ENCODE measurements at places on chromosomes 16 and 17.

DNA sequence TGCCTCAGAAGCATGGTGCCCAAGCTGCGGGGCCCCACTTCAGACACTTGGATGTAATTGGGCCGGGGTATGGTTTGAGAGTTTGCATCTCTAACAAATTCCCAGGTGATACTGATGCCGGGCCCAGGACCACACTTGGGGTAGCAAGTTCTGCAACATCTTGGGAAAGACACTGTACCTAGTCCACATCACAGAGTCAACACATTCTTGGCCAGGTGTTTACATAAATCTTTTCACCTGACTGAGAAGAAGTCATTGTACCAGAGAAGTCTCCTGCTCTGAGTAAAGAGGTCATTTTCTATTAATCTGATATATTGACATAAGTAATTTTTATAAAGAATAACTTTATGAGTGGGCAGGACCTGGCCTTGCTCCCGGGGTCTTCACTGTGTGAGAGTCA is 27.5 kb downstream of the GPT2 start:
- DNase-seq = no peak

DNA sequence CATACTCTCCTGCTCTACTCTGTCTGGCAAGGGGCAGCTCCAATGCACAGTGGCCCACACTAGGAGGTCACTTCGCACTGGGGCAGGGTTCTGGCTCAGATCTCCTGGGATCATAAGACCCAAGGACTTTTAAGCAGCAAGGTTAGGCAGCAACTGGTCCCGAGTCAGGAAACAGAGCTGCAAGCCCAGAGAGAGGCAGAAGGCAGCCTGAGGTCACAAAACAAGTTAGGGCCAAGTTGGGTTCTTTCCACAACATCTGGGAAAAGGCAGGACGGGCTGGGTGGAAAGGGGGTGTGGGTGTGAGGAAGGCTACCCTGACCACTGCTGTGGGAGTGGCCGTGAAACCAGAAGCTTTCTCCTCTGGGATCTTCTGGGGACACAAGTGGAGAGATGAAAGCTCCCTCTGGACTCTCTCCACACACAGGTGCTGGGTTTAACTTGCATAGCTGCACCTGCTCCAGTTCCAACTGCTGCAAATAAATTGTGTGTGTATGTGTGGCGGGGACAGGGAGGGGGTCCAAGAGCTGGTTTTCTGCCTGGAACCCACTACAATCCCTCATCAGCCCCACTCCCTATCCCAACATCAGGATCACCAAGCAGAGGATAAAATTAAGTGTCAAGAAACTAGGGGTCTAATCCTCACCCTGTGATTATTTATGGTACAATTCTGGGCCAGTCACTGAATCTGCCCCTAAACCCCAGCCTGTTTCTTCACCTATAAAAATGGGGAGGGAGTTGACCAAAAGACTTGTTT is 8.0 kb upstream of the TSPOAP1 start:
- DNase-seq = no peak

DNA sequence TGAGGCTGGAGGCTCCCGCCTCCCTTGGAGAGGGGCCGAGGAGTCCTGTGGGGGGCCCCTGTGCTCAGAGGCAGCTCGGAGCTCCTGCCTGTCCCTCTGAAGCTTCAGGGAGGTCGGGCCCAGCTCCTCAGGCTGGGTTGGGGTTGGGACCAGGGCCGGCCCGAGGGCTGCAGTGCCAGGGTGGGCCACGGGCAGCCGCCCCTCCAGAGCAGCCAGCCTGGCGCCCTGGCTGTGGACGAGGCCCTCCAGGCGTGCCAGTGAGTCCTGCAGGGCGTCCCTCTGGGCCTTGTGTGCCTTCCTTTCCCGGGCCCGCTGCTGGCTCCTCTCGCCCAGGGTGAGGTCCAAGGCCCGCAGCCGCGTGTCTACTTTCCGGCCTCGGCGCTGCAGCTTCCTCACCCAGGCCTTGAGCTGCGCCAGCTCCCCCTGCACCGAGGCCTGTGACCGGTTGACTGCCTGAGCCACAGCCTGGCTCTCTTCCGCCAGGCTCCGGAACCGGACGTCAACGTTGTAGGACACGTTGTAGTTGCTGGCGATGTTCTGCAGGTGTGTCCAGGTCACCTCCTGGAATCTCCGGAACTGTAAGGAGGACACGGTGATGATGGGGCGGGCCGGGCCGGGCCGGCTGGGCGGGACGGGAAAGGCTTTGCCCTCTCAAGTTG is 1.2 kb downstream of the PTX4 start:
- no peak for DNase-seq

DNA sequence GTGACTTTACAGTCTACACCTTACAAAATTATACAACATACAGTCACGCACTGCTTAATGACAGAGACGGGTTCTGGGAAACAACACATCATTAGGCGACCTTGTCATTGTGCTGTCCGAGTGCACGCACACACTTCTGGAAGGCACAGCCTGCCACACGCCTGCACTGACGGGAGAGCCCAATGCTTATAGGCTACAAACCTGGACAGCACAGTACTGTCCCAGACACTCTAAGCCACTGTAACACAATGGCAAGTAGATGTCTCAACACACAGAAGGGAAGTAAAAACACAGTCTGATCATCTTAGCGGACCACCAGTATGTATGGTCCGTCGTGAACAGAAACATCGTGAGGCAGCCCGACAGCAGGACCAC is 29.8 kb downstream of the KLHDC4 start:
- DNase-seq = no peak

DNA sequence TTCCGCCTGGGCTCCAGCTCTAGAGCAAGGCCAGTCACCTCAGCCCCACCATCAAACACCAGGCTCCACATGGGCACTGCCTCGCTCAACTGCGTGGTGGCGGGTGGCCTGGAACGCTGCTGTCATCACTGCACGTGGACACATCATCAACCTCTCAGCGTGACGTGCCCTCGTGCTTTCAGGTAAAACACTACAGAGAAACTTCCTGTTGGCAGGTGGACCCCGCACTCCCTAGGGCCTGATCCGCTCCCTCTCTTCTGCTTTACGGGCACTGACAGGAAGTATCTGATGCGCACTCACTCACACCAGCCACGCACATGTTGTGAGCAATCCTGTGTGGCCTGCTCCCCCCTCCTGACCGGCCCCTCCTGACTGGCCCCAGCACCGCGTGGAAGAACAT is 87.4 kb downstream of the ANKRD11 start:
- DNase-seq = no peak

GRCh38 chr17:47800686-47801085 is 20.9 kb downstream of the OSBPL7 start:
- DNase-seq = no peak

DNA sequence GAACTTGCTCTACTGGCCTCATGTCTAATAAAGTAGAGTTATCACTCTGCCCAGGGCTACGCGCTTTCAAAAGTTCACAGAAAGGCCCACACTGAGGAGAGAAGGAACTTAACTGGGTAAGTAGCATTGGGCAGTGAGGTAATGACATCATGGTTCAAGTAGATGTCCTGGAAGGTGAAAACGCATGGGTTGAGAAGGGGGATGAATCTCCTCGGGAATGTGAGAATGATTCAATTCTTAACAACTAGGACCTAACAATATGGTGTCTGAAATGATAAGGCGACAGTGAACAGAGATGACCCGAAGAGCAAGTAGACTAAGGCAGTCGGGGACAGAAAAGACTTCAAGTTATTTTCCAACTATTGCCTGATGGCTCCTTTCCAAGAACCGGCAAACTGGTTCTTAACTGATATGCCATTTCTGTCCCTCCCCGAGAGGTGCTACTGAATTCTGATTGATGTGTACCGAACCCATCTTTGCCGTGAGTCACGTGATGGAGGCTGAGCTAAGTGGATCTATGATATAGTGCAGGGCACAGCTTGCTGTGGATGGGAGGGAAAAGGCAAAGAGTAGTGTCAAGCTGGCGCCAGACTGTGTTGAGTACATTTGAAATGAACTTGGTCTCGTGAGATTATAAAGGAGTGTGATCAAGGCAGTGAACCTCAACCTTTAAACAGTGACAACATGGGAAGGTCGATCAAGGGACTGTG is 44.1 kb downstream of the MARCHF10 start:
- no peak for DNase-seq

GRCh38 chr17:27463235-27463677 is 7.0 kb downstream of the KSR1 start:
- no peak for DNase-seq

DNA sequence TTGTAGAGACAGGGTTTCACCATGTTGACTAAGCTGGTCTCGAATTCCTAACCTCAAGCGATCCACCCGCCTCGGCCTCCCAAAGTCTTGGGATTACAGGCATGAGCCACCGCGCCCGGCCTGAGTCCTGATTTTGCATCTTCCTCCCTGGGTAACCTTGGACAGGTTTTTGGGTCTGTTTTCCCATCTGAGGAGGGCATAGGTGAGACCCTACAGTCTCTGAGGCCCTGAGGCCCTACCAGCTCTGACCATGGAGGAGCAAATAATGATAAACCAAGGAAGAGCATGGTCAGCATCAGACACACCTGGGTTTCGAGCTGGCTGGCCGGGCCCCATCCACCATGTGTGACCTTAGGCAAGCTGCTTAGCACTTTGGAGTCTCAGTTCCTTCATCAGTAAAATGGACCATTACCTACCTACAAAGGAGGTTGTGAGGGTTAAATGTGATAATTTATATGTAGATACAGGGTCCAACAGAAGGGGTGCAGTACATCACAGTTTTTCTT is 1.2 kb upstream of the NCBP3 start:
- no peak for DNase-seq

DNA sequence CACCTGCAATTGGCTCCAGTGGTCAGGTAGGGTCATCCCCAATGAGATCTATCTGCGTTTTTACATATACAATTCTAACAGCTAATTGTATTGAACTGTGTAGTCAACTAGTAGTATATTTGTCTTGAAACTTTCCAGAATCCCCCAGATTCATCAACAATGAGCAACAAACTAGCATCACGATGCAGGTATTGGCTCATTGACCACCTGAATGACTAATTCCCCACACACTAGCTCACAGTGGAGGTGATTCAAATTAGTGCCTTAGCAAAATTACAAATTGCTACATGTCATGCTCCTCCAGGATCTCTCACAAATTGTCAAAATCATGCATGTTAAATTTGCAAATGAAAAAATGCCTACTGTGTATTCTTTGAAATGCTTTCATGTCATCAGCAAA is 62.8 kb upstream of the MPHOSPH6 start:
- no peak for DNase-seq

- no peak for DNase-seq
Measured at GRCh38 chr16:728131-728889, 1.4 kb downstream of the HAGHL start.

DNA sequence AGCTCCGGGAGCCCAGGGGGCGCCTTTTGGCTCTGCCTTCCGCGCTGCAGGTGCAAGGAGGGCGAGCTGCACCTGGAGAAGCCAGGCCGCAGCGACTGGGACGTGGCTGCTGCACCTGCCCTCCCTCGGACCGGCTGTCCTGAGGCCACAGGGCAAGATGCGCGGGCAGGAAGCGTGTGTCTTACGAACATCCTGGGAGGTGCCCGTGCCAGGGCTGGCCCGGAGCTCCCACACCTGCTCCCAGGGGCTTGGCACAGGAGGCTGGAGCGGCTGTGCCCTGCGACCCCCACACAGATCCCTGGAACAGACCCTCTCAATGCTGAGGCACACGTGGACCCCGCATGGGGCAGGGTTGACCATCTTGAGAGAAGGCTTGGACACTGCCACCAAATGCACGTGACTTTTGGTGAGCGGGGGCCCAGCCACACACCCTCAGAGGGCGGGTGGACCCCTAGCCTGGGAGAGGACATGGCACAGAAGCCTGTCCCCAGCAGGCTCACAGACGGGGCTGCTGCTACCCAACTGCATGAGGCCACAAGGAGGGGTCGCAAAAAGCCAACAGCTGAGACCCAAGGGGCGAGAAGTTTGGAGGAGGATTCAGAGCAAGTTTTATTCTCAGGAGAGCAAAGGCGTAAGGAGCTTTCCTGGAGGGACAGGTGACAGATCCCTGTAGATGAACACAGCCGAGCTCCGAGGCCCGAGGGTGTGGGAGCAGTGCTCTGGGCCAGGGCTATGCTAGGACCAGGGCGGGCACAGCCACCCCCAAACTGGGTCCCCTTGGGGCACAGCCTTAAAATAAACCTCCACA is 11.4 kb downstream of the NDUFAF8 start:
- no peak for DNase-seq

- no peak for DNase-seq
Measured at GRCh38 chr16:399340-400019, 2.2 kb upstream of the DECR2 start.

DNA sequence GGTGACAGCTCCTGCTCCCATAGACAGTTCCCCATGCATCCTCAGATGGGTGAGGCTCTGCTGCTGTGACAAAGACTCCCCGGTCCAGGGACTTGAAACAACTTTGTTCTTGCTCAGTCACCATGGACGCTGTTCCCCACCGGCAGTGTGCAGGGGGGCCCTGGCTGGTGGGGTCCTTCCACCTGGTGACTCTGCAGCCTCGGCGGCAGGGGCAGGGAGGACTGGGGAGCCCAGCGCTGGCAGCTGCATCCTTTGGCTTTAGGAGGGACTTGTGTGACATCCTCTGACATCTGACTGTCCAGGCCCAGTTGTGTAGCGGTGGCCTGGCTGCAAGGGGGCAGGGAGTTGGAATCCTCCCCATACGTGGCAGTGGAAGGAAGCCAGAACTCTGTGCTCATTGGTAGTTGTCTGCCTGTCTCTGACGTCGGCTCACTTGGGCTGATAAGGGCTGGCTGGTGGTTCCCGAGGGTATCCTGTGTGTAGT is 107.3 kb downstream of the CMIP start:
- DNase-seq = no peak

Measured in stimulated activated CD4-positive, alpha-beta T cell treated with anti-CD3 and anti-CD28 coated beads, TNF-alpha, amount 100 ng/mL, for 4 hours (primary cell).